ENCODE measurements at places on chromosomes 6 and 20. TPM values are rescaled to one million over a fixed set of nuclear protein-coding genes. Genes with fewer than 3 reads are reported as not detected.

The TRIM31 gene
- 0.31 TPM for total RNA-seq

The LY6G5C gene
- 3.0 TPM for total RNA-seq

DNA sequence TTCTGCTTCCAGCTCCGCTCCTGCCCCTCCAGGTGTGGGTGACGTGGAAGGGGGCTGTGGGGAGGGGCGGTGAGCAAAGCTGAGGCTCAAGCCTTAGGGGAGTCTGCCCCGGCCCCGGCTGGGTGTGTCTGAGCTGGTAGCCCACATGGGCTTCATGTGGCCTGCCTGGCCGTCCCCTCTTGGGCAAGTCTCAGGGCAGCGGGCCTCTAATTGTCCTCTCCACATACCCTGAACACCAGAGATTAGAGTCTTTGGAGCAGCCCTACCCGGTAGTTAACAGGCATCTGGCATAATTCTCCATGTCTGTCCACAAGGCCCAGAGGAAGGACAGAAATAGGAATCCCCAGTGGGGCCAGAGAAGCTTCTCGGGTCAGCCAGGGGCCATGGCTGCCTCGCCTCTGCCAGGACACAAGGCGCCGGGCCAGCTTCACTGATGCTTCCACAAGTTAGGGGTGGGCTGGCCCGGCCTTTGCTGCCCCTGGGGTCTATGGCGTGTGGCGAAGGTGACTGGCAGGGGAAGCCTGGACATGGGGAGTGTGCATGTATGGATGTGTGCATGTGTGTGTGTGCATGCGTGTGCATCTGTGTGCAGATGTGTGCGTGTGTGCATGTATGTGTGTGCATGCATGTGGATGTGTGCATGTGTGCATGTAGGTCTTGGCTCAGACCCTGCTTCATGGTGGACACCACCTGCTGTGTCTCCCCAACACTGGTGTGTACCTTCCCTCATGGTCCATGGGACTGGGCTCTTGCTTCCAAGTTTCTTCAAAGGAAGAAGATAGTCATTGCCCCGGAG lies 24.0 kb downstream of the FRMD1 start:
- H3K4me1 ChIP-seq: peaks cover 13% of the 10 kb centered on the region
- H3K27me3 ChIP-seq: no peaks in the 10 kb centered on the region
- peak overlapping the region; percentile 13 for H3K27ac ChIP-seq
- no peaks in the 10 kb centered on the region for H3K36me3 ChIP-seq

GRCh38 chr20:62355516-62355877 lies 11.6 kb downstream of the LAMA5 start:
- H3K4me1 ChIP-seq: peaks cover 40% of the 10 kb centered on the region
- H3K4me3 ChIP-seq: no peak overlapping the region
- peaks cover 5% of the 10 kb centered on the region for H3K36me3 ChIP-seq
- H3K27ac ChIP-seq: peak overlapping the region; percentile 87

DNA sequence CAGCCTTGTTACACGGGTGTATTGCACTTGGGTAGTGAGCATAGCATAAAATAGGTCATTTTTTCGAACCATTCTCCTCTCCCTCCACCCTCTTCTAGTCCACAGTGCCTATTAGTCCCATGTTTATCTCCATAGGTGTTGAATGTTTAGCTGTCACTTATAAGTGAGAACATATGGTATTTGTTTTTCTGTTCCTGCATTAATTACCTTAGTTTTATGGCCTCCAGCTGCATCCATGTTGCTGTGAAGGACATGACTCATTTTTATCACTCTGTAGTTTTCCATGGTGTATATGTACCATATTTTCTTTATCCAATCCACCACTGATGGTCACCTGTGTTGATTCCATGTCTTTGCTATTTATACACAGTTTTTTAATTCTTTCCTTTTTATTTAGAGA lies 889.5 kb downstream of the EYS start:
- no peak overlapping the region for H3K4me3 ChIP-seq
- H3K36me3 ChIP-seq: no peaks in the 10 kb centered on the region
- no peak for DNase-seq
- no peak overlapping the region for H3K27ac ChIP-seq

DNA sequence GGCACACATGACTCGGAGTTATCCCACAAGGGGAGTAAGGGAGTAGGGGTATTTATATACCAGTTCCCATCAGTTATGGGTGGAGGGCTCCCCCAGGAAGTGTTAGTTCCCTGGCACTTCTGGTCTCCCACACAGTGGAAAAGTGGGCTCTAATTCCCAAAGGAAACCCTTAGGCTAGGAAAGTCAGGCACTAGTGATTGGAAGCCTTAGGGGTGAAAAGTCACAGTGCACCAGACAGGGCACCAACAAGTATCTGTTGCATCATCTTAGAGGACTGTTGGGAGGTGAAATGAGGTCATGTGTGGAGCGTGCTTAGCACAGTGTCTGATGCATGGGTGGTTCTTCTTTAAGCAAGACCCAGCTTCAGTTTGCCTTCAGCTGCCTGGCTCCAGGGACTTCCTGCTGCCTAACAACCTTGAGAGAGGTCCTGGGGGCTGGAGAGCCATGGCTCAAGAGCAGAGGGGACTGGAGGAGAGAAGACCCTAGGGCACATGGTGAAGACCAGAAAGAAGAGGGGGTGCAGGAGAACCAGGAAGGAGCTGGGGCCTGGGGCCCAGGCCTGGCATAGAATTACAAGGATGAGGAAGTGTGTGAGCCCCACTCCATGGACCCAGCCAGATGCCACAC lies 7.5 kb upstream of the FOXP4 start:
- H3K36me3 ChIP-seq: no peaks in the 10 kb centered on the region
- no peak overlapping the region for H3K27ac ChIP-seq

All from lung (tissue), 17 donors.